ENCODE measurements at places on chromosomes 5 and 9.

GRCh38 chr5:119864286-119864685 lies 234.9 kb downstream of the FAM170A start:
- no peak for DNase-seq

GRCh38 chr5:123496892-123497291 lies 15.1 kb upstream of the CSNK1G3 start:
- no peak for DNase-seq

DNA sequence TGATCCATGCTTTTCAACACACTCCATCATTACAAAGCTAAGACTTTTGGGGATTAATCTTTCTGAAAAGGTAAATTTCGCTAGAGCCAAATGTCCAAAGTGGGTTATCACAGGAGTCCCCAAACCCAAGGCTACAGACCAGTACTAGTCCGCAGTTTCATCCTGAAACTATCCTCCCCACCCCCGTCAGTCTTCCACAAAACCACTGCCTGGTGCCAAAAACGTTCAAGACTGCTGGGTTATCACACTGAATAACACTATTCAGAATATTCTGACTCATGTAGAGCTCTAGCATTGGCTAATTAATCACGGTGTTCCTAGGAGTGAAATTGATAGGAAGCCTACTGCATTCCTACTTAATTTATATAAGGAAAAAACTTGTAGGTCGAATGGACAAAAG lies 24.7 kb downstream of the ERP44 start:
- DNase-seq, result no peak

DNA sequence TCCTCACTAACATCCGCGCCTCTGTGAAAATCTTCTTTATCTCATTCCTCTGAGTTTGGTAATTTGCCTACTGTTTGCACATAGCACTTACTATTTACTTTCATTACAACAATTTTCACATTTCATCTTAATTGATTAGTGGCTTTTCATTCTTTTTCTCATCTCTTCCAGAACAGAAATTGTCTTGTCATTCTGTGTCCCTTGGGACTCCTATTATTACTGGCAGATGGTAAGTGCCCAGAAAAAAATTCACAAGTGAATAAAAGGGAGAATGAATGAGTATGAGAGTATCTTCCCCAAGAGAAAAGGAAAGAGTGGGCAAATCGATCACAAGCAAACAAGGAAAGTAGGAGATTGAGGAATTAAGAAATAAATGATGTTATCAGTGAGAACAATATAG lies 876.1 kb downstream of the TLE4 start:
- DNase-seq, result no peak

Data from ELF-1 (cell line).